COR-L47 (cell line): ENCODE measurements at places on chromosomes 16 and 17.

DNA sequence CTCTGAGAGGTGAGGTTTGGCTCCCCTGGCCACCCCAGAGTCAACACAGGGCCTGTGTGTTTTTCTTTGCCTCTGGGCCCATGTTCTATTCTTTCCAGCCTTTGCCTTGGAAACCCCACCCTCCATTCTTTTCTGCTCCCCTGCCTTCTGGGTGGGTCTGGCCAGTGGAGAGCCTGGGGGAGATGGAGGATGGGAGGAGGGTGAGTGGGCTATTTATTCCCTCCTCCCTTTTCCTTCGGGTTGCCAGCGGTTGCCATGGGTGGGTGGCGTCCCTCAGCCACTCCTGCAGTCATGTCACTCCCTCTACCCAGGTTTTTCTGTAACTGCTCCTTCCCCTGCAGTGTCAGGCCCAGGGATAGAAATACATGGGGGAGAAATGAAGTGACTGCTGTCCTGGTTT is 15.5 kb downstream of the CMIP start:
- DNase-seq: no peak

GRCh38 chr16:61892531-61892930 is 143.7 kb downstream of the CDH8 start:
- DNase-seq: peak; percentile 13

DNA sequence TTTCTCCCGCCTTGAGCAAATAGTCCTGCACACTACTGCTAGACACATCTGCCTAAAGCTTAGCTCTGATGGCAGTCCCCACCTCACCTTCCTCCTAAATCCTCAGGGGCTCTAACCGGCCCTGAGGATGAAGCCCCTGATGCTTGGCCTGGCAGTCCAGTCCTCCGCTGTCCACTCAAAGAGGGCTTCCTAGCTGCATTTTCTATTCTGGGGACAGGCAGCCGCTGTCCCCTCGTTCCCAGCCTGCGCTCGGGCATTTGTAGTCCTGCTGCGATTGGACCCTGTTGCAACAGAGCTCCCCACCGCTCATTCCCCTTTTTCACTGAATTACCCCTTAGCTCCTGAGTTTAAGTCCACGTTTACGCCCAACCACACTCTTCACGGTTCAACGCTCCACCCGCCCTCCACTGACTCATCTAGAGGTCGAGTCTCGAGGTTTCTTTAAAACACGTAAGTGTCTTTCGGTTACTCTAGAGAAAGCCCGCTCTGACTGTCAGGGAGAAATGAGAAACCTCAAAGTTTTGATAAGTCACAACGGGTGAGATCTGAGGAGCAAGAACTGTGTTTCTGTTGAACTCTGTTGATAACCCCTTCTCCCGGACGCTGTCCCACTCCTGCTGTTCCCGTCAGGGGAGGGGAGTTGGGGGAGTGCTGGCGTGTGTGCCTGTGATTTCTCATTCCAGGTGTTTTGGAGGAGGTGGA is 4.5 kb downstream of the CCR7 start:
- no peak for DNase-seq

DNA sequence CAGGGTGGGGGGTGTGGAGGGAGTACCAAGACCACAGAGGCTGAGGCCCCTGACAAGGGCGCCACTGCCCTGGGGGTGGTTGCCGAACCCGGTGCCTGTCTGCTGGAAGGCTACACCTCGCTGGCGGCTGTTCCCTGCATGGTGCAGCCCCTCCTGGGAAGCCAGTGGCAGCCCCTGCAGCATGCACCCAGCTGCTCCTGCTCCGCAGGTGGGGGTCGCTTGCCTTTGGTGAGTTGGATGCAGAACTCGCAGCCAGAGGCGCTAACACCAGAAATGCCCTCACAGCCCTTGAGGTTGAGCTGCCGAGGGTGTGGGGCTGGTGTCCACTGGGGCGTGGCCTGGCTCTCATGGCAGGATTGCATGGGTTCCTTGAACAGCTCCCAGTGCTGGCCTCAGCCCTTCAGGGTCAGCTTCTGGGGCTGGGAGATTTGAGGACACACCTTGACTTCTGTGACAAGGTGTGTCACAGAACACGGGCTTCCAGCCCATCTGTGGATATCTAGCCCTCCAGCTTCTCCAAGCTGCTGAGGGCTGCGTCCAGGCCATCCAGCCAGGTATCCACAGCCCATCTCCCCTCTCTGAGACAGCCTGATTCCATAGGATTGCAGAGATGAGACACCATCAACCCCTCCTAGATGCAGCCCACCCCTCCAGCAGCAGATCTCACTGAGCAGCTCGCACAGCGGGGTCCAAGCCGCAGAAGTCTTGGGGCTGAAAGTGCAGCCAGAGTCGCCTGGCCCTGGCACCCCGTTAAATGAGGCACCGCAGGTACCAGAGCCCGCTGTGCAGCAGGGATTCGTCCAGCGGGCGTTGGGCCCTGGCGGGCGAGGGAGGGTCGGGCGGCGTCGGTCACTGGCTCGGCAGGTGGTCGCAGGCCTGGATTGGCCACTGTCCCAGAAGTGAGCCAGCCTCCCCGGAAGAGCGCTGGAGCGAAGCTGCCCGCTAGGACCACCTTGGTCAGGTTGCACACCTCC is 586.3 kb downstream of the KCNJ18 start:
- DNase-seq: no peak

DNA sequence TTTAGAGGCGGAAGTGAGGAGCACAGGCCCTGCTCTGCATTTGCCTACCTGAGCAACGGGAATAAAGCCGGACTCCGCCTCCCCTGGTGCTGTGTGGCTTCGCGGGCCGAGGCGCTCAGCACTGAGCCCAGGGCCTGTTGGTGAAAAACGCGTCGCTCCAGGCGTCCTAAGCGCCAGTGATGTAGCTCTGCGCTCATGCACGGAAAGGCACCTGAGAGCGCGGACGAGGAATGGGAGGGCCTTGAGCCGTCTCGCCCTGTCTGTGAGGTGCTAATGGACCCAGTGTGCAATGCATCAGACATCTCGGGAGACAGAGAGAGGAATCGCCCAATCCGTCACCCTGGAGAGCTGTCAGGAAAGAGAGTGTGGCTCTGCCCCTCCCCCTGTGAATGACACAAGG is 17.2 kb upstream of the ATP2A3 start:
- no peak for DNase-seq

DNA sequence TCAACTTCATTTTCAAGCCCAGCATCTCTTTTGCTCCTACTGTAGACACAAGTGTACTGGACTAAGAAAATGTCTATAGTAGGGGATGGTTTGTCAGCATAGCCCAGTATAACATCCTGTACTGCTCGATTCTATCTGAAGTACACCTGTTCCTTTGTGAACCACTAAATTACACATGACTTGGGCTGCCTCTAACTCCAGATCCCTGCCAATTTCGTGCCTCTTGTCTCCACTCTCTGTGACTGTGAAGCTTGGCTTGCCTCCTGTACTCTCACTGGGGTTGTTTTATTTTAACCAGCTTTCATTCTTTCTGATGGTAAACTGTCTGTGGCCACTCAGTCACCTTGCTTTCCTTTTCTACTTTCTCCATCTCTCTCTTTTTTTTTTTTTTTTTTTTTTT is 24.5 kb downstream of the GFOD2 start:
- no peak for DNase-seq

DNA sequence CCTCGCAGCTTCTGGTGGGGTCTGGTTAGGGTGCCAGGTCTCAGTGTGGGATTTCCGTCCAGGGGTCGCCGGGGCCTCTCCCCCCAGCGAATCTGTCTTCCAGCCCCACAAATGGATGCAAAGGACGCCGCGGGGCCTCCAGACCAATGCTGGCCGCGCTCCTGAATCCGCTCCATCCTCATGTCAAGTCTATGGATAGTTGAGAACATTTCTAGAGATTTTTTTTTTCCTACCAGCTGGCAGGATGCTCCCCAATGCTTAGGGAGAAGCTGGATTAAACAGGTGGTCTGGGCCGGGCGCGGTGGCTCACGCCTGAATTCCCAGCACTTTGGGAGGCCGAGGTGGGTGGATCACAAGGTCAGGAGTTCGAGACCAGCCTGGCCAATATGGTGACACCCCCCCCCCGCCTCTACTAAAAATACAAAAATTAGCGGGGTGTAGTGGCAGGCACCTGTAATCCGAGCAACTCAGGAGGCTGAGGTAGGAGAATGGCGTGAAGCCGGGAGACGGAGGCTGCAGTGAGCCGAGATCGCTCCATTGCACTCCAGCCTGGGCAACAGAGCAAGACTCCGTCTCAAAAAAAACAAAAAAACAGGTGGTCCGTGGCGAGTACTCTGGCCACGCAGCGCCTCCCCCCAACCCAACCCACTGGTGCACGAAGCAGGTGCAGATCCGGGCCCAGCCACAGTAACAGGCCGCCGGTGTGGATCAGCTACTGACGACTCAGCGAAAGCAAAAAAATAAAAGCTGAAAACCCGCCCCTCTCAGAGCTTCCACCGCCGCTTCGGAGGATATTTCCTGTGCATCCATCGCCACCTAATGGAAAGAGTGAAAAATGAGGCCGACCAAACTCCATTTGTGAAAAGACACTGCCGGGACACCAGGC is 1.1 kb upstream of the NXN start:
- DNase-seq: peak; percentile 72

GRCh38 chr17:41972571-41973407 is 6.2 kb downstream of the CNP start:
- DNase-seq: no peak

GRCh38 chr16:84247331-84247730 is 7.5 kb upstream of the KCNG4 start:
- DNase-seq: no peak

DNA sequence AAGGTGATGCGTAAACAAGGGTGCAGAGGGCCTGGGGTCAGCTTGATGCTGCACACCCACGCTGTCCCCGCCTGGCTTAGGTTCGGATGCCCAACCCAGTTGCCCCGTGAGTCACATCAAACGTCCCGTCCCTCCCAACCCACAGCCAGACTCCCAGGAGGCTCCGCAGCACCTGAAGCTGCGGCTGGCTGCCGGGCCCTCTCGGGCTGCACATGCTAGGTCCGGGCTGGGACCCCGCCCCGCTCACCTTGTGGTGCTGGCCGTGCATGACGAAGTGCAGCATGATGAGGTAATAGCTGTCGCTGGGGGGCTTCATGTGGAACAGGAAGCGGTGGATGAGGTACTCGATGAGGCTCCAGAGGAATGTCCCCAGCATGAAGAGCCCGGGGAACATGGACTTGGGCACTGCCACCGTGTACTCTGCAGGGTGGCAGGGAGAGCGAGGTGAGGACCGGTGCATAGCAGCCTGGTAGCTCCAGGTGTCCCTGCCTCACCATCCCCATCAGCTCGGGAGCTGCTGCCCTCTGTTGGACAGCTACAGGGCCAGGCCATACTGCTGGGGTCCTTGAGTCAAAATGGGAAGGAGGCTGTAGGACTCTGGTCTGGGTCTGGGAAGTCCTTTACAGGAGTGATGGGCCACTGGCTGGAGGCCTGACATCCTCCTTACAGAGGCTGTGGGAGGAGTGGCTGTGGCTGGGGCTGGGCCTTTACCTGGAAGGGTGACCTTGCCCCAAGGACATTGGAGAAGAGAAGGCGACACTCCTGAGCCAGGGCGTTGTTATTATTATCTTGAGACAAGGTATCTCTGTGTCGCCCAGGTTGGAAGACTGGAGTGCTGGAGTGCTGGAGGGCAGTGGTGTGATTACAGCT is 18.3 kb upstream of the MLKL start:
- no peak for DNase-seq

DNA sequence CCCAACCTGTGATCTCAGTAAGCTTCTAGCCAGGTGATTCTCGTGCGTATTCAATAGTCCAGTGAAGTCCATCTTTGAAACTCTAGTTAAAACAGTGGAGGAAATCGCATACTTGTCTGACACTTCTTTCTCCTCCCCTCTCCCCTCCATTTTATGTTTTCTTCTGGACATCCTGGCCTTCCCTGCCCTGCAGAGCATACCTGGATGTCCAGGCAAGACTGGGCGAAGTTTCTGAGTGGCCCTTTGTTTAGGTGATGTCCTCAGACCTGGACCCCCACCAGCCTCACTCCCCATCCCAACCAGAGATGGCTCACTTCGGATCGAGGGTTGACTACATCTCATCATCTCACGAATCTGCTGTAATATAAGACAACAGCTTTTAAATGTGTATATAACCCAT is 65.7 kb downstream of the CCDC182 start:
- no peak for DNase-seq

DNA sequence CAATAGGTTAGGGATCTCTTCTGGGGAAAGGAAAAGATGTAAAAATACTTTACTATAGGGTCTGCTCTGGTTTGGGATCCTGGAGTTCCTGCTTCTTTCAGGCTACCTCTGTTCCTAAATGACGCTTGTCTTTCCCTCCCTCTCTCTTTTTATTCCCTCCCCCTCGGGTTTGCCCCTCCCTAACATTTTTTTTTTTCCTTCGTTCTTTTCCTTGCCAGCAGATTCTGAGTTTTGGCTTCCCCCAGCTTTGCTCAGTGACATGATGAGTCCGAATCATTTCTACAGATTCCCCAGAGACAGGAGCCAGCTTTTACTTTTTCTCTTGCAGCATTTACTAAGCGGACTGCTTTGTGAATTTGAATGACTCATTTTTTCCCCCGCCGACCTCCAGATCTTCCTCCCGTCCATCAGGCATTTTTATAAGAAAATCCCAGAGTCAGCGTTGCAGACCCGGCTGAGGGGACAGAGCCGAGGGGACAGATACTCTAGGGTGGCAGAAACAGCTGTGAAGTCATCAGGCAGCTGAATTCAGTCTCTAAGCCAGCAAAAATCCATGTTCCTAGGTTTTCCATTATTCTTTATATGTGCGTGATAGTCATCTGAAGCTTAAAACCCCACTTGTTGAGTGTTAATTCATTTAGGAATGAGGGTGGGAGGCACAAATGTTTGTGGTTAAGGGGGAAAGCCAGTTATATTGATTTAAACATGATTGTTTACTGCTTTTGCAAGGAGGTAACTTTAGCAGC is at the start of gene TMEM100:
TMEM100 (minus strand) TSS at position 123 of the 746 bp plus-strand sequence. CDS start 1,794 bp downstream, outside the sequence.
- DNase-seq: no peak

DNA sequence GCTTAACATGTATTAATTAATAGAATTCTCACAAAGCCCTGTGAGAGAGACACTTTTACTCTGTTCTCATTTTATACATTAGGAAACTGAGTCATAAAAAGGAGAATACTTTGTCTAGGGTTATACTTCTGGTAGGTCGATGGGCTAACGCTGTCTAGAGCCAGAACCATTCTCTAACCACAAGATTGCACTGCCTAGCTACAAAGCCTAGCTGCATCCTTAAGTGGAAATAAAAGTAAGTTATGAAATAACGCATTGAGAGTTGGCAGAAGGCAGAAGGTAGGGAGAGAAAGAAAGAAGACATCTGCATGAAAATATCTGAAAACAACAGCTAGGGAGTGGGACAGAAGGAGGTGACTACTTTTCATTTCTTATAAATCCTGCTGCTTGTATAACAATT is 33.2 kb downstream of the IRX6 start:
- no peak for DNase-seq

- DNase-seq: no peak
Observed at GRCh38 chr16:74723256-74723655, 22.6 kb upstream of the MLKL start.

GRCh38 chr17:62892870-62893338 is 73.1 kb upstream of the TANC2 start:
- DNase-seq: no peak

GRCh38 chr17:47145351-47145750 is 43.7 kb downstream of the CDC27 start:
- DNase-seq: no peak

- DNase-seq: no peak
Observed at GRCh38 chr16:78443542-78444364, 344.3 kb downstream of the WWOX start.
